ENCODE measurements at places on chromosomes 1 and 21.

DNA sequence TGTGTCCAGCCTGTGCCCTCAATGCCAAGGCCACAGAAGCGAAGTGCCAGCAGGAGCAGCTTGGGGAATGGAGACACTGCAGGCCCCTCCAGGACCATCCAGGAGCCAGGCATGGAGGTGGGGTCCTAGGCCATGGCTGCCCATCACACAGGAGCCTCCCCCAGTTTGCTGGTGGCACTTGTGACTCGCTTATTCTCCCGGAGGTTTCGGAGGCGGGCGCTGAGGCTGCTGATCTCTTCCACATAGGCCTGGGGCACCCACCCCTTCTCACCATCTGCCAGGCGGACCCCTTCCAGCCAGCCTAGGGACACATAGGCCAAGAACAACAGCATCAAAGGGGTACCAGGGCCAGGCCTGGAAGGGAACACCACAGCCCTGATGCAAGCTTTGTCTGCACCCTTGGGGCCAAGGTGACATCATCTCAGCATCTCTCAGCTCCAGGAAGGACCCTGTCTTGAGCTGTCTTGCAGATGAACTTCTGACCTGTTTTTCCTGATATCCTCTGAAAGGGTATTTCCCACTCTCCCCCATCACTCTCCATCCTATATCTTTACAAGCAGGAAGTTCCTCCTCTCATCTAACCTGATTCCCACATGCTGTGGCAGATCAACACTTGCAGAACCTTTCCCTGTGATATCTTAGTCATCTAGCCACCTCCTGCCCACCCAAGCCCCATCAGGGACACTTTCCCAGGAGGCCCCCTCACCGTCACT is 13.9 kb downstream of the ARHGEF19 start:
- no peak for DNase-seq

DNA sequence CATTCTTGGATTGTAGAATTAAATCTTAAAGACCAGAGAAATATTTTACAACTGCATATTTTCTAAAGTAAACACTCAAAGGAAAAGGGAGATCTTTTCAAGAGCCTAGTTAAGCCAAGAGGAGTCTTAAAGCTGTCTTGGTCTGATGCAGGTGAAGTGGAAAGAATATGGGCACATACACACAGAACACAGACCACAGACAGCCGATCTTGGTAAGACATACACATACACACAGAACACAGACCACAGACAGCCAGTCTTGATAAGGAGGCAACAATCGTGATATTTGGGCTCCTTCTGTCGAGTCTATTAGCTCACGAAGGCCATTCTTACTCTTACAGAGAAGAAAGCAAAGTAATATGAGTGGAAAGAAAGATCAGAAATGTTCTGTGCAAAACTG is 1153.9 kb upstream of the TMPRSS15 start:
- no peak for DNase-seq

GRCh38 chr1:6547301-6547700 is 7.0 kb downstream of the NOL9 start:
- no peak for DNase-seq

DNA sequence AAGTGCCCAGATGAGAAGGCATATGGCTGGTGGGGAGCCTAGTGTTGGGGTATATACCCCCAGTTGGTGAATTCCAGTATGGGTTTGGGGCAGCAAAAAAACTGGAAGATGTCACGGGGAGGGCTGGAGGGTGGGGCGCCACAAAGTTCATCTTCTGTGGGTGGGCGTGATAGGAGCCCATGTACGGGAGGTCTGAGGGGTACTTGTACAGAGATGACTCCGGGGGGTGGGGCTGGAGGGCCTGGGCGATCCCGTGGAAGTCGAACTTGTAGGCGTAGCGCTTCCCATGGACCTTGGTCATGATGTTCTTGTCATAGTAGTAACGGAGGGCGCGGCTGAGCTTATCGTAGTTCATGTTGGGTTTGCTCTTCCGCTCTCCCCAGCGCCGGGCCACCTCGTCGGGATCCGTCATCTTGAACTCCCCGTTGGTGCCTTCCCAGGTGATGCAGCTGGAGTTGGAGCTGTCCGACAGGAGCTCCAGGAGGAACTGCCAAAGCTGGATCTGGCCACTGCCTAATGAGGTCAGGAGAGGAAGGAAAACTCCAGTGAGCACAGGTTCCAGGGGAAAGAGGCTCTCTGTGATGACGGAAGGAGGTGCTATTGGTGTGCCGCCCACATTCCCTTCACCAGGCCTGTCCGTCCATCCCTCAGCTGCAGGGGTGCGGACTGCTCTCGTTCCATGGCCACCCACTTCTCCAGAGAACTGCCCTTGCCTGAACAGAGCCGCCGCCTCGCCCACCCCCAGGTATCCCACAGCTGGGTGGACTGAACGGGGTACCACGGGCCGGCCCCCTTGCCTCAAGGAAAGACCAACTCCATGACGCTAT is 114.7 kb downstream of the ERG start:
- no peak for DNase-seq

- DNase-seq = no peak
Observed at GRCh38 chr1:227949341-227949921, 1.7 kb upstream of the WNT9A start.

DNA sequence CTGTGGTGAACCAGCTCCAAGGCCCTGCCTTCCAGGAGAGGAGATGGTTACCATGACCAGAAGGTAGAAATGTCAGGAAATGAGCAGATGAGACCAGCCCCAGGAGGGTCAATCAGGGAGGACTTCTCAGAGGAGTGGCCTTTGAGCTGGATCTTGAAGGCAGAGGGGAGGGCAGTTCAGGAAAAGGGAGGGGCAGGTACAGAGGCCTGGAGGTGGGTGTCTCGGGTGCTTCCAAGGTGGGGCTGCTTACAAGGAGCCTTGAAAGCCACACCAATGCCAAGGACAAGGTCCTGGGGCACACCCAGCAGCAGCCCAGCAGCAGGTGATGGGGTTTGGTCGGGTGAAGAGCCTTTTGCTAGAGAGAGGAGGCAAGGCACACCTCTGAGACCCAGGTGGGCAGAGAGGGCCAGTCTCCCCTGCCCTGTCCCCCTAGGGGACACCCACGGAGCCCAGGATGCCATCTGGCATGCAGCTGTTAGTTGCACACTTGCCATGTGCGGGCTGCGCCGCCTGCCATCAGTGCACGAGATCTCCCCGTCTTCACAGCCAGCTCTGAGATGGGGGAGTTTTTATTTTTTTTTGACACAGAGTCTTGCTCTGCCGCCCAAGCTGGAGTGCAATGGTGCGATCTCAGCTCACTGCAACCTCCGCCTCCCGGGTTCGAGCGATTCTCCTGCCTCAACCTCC is 18.5 kb downstream of the SLC66A1 start:
- no peak for DNase-seq

DNA sequence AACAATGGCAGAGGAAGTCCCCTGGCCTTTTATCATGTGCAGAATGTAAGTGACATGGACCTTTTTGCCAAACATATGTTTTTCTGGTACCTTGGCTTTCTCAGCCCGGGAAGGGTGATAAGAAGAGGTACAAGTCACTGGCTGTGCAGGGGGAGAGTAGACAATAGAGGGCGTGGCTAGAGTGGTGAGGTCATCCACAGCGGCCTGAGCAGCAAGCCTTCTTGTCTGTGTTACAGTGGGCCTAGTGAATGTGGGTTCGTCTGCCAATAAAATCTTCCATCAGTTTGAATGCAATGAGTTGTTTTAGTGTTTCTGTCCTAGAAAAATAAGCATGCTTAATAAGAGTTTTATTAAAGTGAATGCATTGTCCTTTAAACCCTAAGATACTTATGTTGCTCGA is 59.0 kb upstream of the PGD start:
- no peak for DNase-seq

- DNase-seq = no peak
Observed at GRCh38 chr21:16004086-16004485, 274.3 kb downstream of the USP25 start.

GRCh38 chr21:28654406-28654805 is 338.3 kb downstream of the LTN1 start:
- no peak for DNase-seq

DNA sequence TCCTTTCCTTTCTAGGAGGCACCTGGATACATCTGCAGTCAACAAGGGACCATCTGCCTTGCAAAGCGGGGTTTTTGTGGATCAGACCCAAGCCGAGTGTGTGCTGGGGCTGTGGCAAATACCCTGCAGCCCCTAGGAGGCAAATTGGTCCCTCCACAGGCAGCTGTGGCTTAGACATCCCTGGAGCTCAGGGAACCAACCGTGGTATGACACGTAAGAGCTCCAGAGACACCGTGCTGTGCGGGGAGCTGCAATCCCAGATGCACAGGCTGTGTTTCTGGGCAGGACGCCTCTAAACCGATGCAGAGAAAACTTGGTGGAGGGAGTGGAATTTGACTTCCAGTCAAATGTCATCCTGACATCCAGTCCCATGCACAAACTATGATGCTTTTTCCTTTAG is 141.5 kb downstream of the KAZN start:
- no peak for DNase-seq

GRCh38 chr1:1181129-1181937 is 7.7 kb downstream of the TTLL10 start:
- DNase-seq = no peak

- DNase-seq = no peak
Observed at GRCh38 chr1:185213091-185213490, 56.1 kb downstream of the SWT1 start.

- no peak for DNase-seq
Observed at GRCh38 chr21:33007747-33008146, 18.0 kb upstream of the OLIG2 start.

- no peak for DNase-seq
Observed at GRCh38 chr1:96329121-96329520, 392.5 kb upstream of the PTBP2 start.

DNA sequence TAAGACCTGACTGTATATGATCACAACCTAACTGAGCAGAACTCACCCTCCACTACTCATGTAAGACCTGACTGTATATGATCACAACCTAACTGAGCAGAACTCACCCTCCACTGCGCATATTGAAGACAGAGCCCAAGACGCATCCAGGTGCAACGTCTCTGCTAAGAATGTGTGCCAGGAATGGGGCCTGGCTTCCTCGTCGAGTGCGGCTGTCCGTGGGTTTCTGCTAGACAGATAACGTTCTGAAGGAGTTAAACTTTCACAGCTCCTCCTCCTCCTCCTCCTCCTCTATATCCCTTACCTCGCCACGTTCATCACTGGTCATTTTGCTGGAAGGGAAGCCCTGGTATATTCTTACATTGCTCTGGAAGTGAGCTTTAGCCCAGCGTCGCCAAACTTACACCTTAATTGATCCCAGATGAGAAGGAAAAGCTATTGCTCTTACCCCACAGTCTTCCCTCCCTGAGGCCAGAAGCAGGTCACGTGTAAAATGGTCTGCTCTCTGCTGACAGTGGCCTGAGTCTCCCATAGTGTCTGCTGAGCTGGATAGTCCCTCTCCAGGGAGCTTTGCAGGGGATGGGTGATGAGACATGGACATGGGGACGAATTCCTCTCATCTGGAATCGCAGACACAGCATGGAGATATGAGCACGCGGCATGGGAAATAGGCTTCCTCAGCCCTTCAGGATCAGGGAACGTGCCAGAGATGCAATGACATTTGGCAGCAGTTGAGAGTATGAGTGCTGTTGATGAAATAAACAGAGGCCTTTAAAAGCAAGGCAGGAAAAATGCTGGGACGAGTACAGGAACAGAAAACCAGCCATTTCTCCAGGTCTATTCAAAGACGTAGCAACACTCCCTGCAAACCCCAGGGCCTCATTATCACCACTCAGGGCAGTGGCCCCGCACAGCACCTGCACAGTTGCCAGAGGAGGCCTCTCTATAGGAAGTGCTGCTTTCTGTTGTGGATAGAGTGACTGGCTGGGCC is 528.1 kb downstream of the KIF26B start:
- no peak for DNase-seq

DNA sequence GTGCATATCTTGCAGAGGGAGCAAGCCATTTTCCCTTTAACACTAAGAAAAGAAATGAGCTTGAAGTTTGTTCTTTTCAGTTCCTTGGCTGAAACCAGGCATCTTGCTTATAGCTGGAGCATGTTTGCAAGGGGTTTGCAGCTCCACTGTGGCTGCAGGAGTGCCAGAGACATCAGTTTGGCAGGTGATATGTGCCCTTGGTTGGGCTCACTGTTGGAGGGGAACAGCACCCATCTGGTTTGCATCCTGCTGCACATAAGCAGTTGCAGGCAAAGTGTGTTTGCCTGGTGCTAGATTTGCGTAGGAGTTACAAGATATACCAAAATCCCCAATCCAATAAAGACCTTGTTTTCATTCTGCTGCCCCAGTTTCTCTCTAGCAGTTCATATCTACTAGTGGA is 47.8 kb upstream of the IKBKE start:
- DNase-seq = no peak

- no peak for DNase-seq
Observed at GRCh38 chr1:31366796-31367195, 6.1 kb downstream of the FABP3 start.

DNA sequence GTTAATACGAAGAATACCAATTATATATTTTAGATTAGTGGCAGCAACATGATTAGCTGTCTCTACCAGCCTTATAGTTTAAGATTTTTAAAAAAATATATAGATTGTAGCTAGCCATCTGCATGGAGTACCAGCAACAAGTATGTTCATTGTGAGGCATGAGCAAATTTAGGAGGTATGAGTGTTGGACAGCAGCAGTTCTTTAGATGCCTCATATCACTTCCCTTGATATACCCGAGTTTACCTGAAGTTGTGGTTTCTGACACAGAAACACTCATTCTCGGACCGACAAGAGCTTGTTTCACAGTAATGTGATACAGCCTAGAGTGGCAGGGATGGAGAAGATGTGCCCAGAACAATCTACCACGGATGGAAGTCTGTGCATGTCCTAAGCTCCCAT is 69.1 kb downstream of the RGS18 start:
- DNase-seq = no peak

- DNase-seq = no peak
Observed at GRCh38 chr1:111924786-111925185, 64.7 kb downstream of the KCND3 start.
